ENCODE measurements at places on chromosomes 12 and 14.
A peak's percentile ranks its signal among the peaks of the same experiment; 100 is the strongest.

GRCh38 chr14:79248126-79248525 is 963.2 kb downstream of the DIO2 start:
- no peak for DNase-seq

- DNase-seq, result no peak
These were observed 9.0 kb upstream of the RNU6-7 start for GRCh38 chr14:32192712-32193373.

DNA sequence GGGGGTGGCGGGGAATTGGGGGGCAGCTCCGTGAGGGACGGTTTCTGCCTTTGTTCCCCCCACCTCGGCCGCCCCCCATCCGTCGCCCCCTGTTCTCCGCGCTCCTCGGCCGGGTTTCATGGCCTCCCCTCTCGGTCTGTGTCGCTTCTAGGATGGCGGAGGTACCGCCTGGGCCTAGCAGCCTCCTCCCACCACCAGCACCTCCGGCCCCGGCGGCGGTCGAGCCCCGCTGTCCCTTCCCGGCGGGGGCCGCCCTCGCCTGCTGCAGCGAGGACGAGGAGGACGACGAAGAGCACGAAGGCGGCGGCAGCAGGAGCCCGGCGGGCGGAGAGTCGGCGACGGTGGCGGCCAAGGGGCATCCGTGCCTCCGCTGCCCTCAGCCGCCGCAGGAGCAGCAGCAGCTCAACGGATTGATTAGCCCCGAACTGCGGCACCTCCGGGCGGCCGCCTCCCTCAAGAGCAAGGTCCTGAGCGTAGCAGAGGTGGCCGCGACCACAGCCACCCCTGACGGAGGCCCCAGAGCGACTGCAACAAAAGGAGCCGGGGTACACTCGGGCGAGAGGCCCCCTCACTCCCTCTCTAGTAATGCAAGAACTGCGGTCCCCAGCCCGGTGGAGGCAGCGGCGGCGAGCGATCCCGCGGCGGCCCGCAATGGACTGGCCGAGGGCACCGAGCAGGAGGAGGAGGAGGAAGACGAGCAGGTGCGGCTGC is 575 bp downstream of the NAA30 start:
- DNase-seq, result peak; percentile 11

GRCh38 chr12:102735104-102735503 is 181.9 kb downstream of the PAH start:
- DNase-seq, result no peak

GRCh38 chr14:104184506-104184905 is 46.1 kb downstream of the KIF26A start:
- no peak for DNase-seq

- DNase-seq, result no peak
These were observed 5.8 kb upstream of the MRPL42 start for GRCh38 chr12:93461503-93461902.

- DNase-seq, result no peak
These were observed 5.2 kb upstream of the SSH1 start for GRCh38 chr12:108862588-108862959.

GRCh38 chr12:19171731-19172130 is 42.2 kb downstream of the PLEKHA5 start:
- DNase-seq, result no peak

GRCh38 chr14:63555572-63555971 is 12.4 kb upstream of the PPP2R5E start:
- DNase-seq, result no peak

- no peak for DNase-seq
These were observed 6.3 kb upstream of the RIC8B start for GRCh38 chr12:106767954-106768822.

DNA sequence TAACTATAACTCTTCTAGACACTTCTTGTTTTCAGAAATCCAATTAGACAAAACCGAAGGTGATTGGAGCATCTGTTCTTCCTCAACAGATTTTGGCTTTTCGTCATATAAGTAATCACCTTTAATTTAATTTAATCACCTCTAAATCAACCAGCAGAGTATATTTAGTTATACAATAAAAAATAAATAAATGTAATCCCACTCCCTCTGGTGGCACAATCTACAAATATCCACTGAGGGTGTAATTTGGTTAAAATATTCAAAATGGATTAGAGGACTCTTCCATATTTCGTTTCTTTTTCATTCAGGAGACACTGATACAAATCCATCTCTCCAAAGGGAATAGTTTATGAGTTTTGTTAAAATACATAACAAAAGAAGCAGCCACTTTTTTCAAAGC is 18.3 kb upstream of the SLC35F4 start:
- DNase-seq, result no peak

DNA sequence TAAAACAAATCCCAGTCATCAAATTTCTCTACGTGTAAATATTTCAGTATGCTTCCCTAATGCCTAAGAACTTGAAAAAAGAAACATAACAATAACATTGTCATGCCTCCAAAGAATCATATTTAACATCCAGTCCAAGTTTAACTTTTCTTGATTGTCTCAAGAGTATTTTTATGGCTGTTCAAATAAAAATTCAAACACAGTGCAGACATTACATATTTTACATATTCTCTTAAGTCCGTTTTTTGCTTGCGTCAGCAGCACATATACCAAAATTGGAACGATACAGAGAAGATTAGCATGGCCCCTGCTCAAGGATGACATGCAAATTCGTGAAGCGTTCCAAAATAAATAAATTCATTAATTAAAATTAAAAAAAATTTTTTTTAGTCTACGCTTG is 23.3 kb upstream of the EEA1 start:
- DNase-seq, result no peak

GRCh38 chr14:101481557-101481956 is 79.7 kb upstream of the DIO3 start:
- no peak for DNase-seq

- no peak for DNase-seq
These were observed 101.1 kb downstream of the RGS6 start for GRCh38 chr14:72033365-72033764.

DNA sequence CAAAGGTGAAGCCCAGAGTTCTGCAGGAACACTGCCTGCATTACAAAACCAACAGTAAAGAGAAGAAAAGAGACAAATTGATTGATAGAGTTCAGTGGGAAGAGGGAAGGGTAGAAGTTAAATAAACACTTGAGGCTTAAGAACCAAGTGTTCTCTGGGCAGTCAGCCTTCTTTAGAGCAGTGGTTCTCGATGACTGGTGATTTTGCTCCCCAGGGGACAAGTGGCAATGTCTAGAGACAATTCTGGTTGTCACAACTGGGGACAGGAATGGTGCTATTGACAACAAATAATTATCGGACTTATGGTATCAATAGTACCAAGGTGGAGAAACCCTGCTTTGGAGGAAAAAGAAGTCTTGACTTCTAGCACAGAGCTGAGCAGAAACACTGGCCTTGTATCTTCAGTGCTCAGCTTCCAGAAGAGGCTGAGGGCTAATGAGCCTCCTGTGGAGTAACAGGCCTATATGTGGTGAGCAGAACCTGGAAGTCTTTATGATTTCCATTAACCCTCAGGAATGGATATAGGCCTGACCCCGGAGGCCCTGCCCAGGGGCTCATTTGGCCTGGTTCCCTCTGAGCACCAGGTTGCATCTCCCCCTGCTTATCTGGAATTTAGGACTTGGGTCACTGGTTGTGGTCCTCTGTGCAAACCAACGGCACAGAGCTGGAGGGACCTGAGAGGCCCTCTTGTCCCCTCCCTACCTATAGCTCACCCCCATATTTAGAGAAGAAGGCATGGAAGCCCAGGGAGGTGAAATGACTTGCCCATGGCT is 204.6 kb upstream of the PWP1 start:
- DNase-seq, result no peak

DNA sequence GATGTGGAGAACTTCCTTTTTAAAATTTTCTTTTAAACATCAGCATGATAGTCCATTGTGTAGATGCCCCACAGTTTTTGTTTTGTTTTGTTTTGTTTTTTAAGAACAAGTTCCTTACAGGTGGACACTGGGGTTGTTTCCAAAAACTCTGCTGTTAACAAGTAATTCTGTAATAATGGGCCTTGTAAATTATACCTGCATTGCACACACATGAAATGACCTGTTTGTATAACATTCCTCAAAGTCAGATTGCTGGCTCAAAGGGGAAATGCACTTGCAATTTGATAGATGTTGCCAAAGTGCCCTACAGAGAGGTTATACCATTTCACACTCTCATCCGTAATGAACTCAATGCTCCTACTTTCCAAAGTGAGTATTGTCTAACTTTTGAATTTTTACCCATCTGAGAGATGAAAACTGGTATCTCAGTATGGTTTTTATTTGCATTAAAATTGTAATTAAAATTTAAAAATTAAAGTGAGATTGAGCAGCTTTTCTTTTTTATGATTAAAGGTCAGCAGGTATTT is 89.2 kb downstream of the SPPL3 start:
- DNase-seq, result no peak

DNA sequence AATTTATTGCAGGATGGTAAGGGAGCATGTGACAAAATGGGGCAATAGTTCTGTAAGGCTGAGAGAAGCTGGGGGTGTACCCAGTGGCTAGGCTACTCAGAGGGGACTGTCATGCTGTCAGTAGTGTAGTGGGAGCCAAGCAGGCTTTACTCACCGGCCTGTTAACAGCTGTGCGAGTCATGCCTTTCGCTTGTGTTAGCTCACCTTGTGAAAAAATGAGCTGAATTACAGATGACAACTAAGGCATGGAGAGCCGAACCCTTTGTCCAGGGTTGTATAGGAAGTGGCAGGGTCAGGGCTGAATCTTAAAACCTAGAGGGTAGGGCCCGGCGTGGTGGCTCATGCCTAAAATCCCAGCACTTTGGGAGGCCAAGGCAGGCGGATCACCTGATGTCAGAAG is 37.9 kb downstream of the SH2B3 start:
- DNase-seq, result no peak

- DNase-seq, result no peak
These were observed 7.6 kb downstream of the BDKRB1 start for GRCh38 chr14:96263347-96264199.

DNA sequence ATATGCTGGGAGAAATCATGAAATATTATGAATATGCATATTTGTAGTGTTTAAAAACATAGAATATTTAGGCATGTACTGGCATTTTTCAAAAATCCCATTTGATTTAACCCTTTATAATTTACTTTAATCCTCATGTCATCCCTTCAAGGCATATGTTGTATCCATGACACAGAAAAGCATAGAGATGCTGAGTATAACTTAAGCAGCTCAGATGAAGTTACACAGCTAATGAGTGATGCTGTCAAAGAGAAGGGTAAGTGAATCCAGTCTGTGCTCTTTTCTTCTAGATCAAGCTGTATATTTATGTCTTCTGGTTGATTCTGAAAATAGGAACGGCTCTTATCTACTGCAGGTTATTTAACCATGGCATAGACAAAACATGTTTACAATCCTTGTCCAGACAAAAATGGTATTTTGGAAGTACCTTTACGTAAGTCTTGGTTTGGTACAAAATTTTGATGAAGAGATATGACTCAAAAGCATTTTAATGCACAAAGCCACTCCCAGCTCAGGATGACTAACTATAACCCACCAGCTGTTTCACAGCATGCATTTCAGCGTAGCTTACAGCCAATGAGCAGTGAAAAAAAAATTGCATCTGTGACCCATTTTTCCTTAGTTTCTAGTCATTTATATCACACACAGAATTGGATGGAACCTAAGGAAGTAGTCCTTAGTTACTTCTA is 201.7 kb downstream of the STXBP6 start:
- DNase-seq, result no peak

DNA sequence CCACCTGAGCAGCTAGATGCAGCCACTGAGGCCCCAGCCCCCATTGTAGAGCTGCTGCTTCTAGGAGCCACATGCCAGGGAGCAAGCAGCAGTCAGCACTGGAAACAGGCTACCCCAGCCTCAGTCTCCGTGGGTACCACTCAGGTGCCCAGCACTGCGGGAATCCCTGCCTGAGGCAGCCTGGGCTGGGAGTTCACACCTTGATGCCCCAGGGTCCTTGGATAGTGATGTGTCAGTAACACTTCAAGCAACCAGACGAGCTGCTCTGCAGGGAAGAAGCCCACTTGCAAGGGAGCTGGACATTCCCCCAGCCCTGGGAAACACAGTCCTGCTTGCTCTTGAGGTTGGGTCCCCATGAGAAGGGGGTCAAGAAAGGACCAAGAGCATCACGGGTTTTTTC is 90.7 kb downstream of the ZFP36L1 start:
- no peak for DNase-seq

DNA sequence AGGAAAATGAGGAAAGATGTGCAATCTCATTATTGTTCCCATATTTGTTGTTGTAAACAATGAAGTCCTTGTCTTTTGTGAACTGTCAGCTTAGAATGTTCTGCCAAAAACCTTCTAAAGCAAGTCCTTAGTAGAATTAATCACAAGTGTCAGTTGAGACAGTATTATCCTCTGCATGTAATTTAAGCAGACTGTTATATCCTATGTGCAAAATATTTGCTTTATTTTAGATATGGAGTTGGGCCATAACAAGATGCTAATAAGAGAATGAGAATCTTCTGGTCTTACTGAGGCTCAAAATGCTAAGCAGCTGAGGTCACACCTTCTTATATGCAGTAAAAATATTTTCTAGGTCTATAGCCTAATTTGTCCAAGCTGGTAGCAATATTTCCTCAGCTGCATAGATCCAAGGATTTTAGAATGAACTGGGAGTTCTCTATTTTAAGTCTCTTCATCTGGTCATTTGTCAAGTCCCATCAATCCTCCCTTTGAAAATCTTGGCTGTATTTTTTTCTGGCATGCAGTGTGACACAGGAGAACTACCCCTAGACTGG is 222.3 kb upstream of the NAV3 start:
- DNase-seq, result no peak

GRCh38 chr12:53571295-53571694 is 54.9 kb downstream of the ATF7 start:
- DNase-seq, result no peak

DNA sequence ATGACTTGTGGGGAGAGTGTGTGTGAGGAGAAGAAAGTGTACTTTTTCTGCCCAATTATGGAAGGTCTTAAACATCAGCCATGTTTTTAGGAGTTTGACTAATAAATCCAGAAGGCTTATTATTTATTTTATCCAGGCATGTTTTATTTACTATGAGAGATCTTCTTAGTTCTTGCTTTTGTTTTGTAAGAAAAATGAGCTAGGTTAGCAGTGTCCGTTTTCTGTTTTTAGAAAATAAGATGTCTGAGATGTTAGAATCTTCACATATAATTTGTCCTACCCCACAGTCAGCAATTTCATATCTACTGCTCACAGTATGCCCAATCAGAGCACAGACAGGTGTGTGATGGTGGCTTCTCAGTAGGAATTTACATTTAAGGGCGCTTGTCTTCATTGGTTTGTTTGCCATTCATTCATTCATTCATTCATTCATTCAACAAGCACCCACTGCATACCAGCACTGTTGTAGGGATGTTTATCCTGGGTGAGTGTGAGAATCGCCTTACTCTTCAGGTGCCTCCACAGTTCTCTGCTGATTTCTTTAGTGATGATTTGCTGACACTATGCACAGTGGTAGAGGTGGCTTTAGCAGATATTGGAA is 83.2 kb downstream of the CRADD start:
- no peak for DNase-seq
